ENCODE measurements at places on chromosomes 1 and 21. TPM values are rescaled to one million over a fixed set of nuclear protein-coding genes. Genes with fewer than 3 reads are reported as not detected.

GRCh38 chr21:34189506-34189905 lies 116.1 kb downstream of the MRPS6 start:
- DNase-seq: no peak

GRCh38 chr1:182338806-182339370 lies 52.7 kb downstream of the GLUL start:
- no peak for DNase-seq

DNA sequence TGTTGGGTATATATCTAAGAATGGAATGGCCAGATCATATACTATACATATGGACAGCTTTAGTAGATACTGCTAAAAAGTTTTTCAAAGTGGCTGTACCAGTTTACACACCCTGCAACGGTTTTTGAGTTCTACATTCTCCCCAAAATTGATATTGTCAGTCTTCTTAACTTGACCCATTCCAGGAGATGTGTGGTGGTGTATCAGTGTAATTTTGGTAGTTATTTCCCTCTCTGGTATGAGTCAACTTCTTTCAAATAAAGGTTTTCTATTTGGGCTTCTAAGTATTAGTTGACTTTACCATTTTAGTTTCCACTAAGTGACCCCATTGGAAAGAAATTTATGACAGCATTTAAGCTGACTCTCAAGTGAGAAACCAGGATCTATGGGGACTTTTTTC lies 29.2 kb downstream of the INKA2 start:
- DNase-seq: no peak

The CATSPERE gene
- total RNA-seq: 0.31 TPM

DNA sequence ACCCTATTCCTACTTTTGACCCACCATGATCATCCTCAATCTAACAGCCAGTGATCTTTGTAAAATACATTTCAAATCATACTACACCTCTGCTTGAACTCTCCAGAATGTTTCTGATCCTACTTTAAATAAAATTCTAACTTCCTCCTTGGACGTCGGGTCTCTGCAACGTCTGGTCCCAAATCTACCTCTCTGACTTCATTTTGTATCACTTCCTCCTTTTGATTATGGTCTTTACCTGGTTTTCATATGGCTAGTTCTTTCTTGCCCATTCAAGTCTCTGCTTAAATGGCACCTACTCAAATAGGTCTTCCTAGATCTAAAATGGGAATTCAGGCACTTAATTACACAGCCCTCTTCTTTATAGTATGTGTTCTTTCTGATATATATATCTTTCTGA lies 18.2 kb downstream of the PLPPR4 start:
- no peak for DNase-seq

The LYPD8 gene
- total RNA-seq: not detected

Measured in Panc1 (cell line).